Upper lobe of right lung (tissue), 1 donor: ENCODE measurements at places on chromosomes 13 and 19.
A peak's percentile ranks its signal among the peaks of the same experiment; 100 is the strongest.

GRCh38 chr13:112776971-112777370 lies 87.1 kb downstream of the ATP11A start:
- no peak for DNase-seq

GRCh38 chr19:1672038-1672768 lies 19.8 kb upstream of the TCF3 start:
- DNase-seq, result peak; percentile 80

DNA sequence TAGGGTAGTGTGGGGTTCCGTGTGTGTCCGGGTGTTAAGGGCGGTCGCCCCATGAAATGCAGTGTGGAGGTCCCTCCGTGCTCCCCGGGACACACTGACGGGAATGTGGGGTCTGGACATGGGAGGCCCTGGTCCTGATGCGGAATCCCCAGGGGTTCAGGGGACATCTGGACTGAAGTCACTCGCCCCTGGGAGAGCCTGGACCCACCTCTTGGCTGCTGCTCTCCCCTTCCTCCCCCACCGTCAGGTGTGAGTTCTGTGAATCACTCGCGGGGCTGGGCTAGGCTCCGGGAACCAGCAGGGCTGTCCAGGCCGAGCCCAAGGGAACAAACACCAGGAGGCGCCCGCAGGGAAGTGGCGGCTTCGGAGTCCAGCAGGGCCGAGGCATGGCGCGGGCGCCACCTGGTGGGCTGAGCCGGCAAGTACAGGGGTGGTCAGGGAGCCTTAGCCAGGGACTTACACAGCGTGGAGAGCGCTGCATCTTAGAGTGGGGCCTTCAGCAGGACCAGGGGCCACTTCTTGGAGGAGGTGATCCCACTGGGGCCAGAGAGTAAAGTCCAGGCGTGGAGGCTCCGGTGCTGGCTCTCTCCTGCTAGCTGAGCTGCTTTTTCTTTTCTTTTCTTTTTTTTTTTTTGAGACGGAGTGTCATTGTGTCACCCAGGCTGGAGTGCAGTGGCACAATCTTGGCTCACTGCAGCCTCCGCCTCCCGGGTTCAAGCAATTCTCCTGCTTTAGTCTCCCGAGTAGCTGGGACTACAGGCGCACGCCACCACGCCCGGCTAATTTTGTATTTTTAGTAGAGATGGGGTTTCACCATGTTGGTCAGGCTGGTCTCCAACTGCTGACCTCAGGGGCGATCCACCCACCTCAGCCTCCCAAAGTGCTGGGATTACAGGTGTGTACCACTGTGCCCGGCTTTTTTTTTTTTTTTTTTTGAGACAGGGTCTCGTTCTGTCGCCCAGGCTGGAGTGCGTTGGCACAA lies 20.1 kb downstream of the WTIP start:
- peak; percentile 96 for DNase-seq

DNA sequence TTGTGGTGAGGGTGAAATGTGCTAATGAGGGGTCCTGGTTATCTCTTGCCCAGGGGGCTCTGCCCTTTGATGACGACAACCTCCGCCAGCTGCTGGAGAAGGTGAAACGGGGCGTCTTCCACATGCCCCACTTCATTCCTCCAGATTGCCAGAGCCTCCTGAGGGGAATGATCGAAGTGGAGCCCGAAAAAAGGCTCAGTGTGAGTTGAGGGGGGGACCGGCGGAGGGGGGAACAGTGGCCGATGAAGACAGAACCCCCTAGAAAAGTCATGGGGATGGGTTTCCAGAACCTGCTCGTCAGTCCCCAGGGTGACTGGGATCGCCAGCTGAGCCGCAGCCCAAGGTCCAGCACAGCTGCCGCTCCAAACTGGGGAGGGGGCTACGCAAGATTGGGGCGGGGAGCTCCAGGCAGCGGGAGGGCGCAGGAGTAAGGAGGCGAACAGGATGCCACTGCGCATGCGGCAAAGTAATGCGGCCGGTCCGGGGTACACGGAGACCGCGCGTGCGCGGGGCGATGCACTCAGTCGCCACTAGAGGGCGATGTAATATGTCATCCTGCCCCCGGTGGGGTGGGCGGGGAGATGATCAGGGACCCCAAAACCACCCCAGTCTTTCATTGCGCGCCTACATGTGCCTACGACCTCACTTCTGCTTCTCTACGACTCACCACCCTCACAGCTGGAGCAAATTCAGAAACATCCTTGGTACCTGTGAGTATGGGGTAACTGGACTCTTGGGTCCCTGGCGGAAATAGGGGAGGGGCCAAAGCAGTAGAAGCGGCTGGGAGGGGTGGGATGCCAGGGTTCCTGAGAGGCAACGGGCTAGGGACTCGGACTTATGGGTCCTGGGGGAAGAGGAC lies 17.9 kb downstream of the BRSK1 start:
- peak; percentile 94 for DNase-seq

DNA sequence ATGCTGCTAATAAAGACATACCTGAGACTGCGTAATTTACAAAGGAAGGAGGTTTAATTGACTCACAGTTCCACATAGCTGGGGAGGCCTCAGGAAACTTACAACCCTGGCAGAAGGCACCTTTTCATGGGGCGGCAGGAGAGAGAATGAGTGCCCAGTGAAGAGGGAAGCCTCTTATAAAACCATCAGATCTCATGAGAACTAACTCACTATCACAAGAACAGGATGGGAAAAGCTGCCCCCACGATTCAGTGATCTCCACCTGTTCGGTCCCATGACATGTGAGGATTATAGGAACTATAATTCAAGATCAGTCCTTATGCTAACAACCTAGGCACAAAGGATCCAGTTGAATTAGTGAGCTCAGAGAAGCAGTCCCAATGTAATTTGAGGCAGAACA lies 59.4 kb downstream of the GPC6 start:
- DNase-seq, result no peak

GRCh38 chr19:38055655-38056521 lies 148.9 kb downstream of the SIPA1L3 start:
- DNase-seq, result no peak

DNA sequence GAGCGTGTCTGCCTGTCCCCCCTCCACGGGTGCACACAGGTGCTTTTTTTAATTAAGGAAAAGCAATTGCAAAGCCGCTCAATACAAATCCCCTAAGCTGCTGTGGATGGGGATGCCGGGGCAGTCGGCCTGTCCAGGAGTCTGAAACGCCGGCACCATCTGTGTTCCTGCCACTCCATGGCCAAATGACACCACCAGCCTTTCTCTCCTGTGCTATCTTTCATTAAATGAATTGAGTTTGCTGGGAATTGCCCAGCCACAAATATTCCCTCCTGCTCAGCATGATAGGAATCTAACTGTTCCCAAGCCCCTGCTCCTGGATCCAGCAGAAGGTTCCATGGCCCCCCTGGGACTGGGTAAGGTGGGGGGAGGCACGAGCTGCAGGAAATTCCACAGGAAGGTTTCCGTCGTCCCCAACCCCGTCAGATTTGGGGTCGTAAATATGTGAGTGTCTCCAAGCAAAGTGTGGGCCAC lies 139.2 kb downstream of the KDM4B start:
- no peak for DNase-seq

DNA sequence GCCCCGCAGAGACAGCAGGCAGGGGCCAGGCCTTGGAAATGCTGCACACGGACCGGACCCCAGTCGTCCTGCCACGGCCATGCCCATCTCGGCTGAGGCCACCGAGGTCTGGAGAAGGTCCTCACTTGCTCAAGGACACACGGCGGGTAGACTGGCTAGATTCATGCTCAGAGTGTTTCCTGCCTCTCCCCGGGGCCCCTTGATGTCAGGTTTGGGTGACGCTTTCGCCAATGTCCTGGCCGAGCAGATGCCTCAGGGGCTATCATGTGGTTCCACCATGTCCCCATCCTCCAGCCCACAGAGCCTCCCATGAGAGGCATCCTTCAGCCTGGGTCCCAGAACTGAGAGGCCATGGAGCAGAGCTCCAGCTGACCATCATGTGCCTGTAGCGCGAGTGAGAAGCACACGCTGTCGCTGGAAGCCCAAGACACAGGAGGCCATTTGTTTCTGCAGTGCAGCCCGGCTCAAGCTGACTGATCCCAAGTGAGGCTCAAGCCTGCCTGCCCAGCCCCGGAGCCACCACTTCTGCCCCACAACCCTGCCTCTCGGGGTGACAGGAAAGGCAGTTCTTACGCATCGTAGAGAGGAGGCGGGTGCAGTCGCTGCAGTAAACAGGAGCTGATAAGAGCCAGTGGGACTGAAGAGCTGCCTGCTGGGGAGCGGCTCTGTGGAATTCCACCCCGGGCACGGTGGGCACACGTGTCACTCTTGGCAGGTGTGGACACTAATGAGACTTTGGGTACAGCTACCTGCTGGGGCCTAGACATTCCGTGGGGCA lies 53.9 kb upstream of the GAS6 start:
- DNase-seq, result no peak

GRCh38 chr19:54207676-54207982 lies 7.0 kb downstream of the RPS9 start:
- no peak for DNase-seq

DNA sequence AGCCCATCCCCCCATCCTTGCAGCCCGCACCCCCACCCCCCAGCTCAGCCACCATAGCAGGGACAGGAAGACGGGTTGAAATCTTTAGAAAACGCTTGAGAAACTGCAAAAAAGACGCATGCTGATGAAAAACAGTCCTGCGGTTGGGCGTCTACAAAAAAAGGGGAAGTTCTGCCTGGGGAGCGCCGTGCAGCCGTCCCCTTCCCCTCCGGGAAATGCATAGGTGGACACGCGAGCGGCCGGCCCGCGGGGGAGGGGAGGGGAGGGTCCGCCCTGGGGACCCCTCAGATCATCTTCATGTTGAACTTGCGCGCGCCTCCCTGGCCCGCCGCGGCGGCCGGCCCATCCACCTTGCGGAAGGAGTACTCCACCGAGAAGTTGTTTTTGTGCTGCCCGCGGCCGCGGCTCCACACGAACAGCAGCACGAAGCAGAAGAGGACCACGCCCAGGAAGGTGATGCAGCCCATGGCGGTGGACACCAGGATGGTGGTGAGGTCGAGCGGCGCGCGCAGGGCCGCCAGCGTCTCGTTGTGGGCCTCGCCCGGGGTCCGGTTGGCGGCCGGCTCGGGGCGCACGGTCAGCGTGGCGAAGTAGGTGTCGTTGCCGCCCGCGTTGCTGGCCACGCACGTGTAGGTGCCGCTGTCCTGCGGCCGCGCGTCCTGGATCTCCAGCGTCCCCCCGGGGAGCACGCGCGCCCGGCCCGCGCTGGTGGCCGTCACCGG lies 7.9 kb upstream of the PEAK3 start:
- peak; percentile 82 for DNase-seq

DNA sequence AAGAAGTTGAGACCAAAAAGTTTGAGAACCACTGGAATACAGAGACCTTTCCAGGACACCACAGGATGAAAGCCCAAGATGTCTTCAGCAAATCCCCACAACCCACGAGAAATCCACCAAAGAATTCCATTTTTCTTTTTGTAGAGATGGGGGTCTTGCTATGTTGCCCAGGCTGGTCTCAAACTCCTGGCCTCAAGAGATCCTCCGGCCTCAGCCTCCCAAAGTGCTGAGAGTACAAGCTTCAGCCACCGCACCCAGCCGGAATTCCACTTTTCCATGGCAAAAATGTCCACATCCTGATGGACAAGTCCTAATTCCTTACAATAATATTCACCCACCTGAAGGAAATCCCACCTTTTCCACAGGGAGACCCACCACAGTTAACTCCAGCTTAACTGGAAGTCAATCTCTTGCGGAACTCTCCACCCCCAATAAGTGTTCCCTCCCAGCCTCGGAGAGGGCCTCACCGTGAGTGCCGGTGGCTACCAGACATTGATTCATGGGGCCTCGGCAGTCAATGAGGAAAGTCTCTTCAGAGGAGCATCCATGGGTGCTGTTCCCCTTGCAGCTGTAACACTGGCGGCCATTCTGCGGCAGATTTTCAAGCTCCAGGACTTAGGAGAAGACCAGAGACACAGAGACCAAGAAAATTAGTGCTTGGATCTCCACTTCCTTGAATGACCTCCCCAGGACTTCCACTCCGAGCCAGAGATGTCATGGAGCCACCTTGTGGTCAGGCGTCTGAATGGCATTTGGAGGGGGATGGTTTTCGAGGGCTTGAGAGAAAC lies 12.3 kb upstream of the CADM4 start:
- no peak for DNase-seq

DNA sequence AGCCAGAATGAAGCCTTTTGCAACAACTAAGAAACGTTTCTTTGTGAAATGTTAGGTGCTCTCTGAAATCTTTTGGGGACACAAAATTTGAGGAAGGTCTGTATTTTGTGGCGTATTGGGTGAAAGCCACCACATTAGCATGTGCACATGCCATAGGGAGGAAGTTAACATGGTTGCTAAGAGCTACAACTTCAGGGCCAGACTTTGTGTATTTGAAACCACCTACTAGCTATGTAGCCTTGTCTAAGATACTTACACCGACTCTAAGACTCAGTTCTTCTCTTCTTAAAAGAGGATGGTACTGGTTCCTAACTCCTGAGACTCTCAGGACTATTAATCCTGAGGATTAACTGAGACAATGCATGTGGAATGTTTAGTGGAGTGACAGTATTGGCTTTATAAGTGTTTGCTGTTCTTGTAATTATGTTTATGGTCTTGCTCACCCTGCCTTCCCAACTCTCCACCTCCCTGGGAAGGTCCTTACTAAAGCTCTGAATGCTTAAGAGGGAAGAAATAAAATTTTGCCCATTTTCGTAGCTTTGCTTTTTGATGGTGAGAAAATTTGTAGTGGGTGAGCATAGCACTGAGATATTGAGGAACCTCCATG lies 15.5 kb downstream of the SERP2 start:
- DNase-seq, result no peak

- no peak for DNase-seq
Observed at GRCh38 chr13:34747507-34747906, 194.6 kb upstream of the NBEA start.

DNA sequence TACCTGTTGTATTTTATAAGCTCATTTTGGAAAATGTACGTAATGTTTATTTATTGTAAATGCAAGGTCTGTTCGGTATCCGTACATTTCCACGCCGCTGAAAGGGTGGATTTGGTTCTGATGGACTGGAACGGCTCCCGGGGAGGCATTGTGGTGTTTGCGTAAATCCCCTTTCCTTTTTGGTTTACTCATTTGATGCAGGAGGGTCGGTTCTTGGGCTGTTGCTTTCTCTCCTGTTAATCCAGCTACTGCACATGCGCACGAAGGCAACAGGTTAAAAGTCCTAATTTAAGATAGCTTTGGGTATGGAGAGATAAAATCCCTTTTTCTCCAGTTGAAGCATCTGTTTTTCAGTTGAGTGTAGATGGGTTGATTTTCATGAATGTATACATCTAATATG lies 224.4 kb downstream of the TM9SF2 start:
- DNase-seq, result no peak

GRCh38 chr19:45444318-45445041 lies 20.8 kb upstream of the ERCC1 start:
- peak; percentile 98 for DNase-seq
